Activated CD4-positive, alpha-beta T cell treated with anti-CD3 and anti-CD28 coated beads, Interleukin-2, amount 10 ng/mL, durations not matched to agents 24 days and 14 days (primary cell): ENCODE measurements at places on chromosomes 1 and 21. TPM values are rescaled to one million over a fixed set of nuclear protein-coding genes. Genes with fewer than 3 reads are reported as not detected.

Gene ALG14
- total RNA-seq, result 1.7 and 2.1 TPM in 2 replicates

Gene CORT
- total RNA-seq, result 0.40 and 0.52 TPM in 2 replicates

Gene C1orf94
- total RNA-seq, result not detected in 2 replicates

Gene RHD
- total RNA-seq, result not detected in 2 replicates

Gene TENT5C
- total RNA-seq, result 3.1 and 3.5 TPM in 2 replicates

Gene SPRR2E
- total RNA-seq, result not detected in 2 replicates

Gene LCE6A
- total RNA-seq, result not detected in 2 replicates

Gene PRAMEF27
- total RNA-seq, result not detected in 2 replicates

Gene IGSF9
- not detected in 2 replicates for total RNA-seq

Gene BMP8B
- total RNA-seq, result 0.37 and 0.43 TPM in 2 replicates

Gene CD5L
- total RNA-seq, result not detected in 2 replicates

Gene OR2T35
- total RNA-seq, result not detected in 2 replicates

Gene PAQR6
- total RNA-seq, result 4.2 and 4.6 TPM in 2 replicates

Gene RIIAD1
- total RNA-seq, result not detected in 2 replicates

Gene AVPR1B
- not detected in 2 replicates for total RNA-seq

Gene IL12RB2
- 138 and 146 TPM in 2 replicates for total RNA-seq

Gene MTMR11
- total RNA-seq, result 5.8 and 6.1 TPM in 2 replicates

Gene APP
- total RNA-seq, result 75.8 and 81.3 TPM in 2 replicates

Gene IL19
- not detected in 2 replicates for total RNA-seq
